Effector CD4-positive, alpha-beta T cell (primary cell): ENCODE measurements at places on chromosomes 6 and 20.

DNA sequence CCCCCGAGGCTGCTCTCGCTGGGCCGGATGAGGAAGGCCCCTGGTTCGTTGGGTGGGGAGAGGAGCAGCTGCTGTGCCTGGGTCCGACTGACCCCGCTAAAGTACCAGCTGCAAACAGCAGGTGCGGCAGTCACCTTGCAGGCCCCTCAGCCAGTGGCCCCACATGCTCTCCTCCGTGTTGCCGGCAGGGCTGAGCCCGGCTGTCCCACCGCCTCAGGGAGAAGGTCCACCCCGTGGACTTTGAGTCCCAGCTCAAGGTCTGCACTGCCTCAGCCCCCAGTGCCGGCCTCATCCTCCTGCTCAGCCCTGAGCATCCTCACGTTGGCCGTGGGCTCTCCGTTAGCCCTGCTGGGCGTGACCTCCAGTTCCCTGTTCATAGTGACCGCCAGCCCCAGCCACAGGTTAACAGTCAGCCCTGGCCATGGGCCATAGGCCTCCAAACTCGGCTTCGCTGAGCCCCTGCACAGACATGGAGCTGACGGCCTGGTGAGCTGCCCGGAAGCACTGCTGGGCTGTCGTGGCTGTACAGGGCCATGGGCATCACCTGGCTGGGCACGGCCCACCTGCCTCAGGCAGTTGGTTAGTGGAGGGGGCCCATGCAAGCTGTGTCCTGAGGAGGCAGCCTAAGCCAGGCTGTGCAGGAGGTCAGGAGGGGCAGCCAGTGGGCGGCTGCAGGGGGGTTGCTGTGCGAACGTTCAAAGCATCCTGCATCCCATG lies 3.1 kb downstream of the SRMS start:
- DNase-seq: no peak

- DNase-seq: no peak
Measured at GRCh38 chr6:9126878-9127560, 691.7 kb upstream of the SLC35B3 start.

GRCh38 chr6:161833099-161833860 lies 559.4 kb upstream of the AGPAT4 start:
- DNase-seq: no peak

GRCh38 chr6:109762166-109762565 lies 71.1 kb downstream of the FIG4 start:
- no peak for DNase-seq

DNA sequence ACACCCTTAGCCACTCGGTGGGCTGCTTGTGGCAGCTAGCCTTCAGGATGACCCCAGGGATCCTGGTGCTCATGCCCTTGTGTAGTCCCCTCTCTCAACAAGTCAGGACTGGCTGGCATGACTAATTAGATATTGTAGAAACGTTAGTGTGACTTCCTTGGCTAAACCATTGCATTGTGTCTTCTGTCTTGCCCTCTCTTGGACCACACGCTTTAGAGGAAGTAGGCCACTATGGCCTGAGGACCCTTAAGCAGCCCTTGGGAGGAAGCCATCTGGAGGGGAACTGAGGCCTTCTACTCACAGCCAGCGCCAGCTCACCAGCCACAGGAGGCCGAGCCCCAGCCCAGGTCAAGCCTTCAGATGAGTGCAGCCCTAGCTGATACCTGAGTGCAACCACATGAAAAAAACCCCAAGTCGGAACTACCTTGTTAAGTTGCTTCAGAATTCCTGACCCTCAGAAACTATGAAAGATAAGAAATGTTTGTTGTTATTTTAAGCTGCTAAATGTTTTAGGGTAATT lies 10.1 kb downstream of the ANGPT4 start:
- no peak for DNase-seq

DNA sequence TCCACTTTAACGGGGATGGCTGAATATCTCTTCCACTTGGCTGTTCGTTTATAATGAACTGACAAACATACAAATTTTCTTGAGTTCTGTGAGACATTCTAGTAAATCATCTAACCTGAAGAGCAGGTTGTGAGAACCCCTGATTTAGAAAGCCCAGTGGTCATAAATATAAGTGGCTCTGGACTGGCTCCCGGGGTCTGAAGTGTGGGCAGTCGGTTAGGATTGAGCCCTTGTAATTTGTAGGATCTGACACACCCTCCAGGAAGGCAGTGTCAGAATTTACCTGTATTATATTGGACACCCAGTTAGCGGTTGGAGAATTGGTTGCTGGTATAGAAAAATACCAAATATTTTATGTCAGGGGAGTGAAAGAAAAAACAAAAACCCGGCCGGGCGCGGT lies 6.8 kb upstream of the GMEB2 start:
- DNase-seq: no peak

DNA sequence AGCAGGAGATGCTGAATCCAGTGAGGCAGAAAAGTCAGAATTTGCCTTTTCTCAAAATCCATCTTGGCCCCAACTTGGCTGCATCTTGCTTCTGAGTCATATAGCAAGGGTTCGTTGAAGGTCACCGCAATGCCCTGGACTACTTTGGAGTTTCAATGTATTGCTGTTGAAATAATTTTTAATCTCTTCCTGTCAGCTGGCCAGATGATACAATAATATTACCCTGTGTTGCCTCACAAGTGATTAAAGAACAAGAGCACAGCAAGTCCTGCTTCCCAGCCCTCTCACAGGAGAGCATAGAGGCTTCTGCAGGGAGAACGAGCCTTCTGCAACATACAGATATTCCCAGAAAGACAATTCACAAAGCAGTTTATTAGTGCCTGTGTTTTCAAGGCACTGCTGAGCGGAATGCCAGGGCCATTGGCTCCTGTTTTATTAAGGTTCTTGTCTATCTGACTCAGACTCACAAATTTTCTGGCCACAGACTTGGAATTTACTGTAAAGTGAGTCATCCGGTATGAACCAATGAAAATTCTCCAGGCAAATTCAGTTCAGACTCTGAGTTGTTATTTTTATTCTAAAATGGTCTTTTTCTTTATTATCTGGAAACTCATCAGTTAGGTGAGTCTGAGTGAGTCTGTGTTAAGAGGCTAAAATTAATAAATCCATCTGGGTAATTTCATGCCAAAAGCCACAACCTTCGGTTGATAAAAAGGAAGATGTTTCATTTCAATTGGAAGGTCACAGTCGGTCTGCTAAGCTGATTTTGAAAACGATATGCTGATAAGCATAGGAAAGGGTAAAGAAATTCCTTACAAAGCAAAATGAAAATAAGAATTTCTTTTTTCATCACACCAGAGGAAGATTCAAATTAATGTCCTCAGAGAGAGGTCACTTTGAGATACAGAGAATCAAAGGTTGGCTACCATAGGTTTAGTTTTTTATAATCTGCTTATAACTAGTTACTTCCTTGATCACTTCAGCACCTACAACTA lies 289.4 kb upstream of the STXBP5 start:
- DNase-seq: no peak

- DNase-seq: no peak
Measured at GRCh38 chr6:150260931-150261330, 107.9 kb upstream of the IYD start.
